Esophagus squamous epithelium (tissue), 5 donors: ENCODE measurements at places on chromosomes 1 and 21.

DNA sequence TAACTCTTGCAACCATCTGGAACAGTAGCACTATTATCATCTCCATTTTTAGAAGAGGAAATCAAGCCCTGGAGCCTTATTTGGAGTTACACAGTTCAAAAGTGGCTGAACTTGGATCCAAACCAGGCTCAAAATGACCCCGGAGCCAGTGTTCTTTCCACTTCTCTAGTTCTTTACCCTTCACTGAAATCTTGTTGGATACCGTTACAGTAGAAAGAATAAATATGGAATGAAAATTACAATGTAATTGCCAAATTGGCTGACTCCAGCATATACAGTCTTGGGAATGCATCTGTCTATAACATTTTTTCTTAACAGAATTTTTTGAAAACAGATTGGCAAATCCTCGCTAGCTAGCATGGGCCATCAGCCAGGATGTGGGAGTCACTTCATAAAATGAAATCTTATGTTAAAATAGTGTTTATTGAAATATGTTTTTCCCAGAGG lies 261.4 kb downstream of the CTH start:
- DNase-seq = no peak

- DNase-seq = no peak
Measured at GRCh38 chr1:236075848-236076247, 11.0 kb upstream of the NID1 start.

GRCh38 chr1:30488324-30488913 lies 235.0 kb downstream of the MATN1 start:
- no peak for DNase-seq

GRCh38 chr1:47216278-47217059 lies 15.6 kb downstream of the TAL1 start:
- DNase-seq = no peak

GRCh38 chr1:58621391-58621790 lies 44.3 kb upstream of the TACSTD2 start:
- DNase-seq = no peak

GRCh38 chr1:151762941-151763921 lies at the start of gene MRPL9:
Gene MRPL9, minus strand, starts transcription at chr1:151763496. Its CDS starts 17 bp downstream, at chr1:151763479.
- no peak for DNase-seq

- no peak for DNase-seq
Measured at GRCh38 chr1:1019122-1019999, 559 bp upstream of the AGRN start.

GRCh38 chr1:227729881-227730629 lies 5.0 kb downstream of the JMJD4 start:
- DNase-seq = no peak

DNA sequence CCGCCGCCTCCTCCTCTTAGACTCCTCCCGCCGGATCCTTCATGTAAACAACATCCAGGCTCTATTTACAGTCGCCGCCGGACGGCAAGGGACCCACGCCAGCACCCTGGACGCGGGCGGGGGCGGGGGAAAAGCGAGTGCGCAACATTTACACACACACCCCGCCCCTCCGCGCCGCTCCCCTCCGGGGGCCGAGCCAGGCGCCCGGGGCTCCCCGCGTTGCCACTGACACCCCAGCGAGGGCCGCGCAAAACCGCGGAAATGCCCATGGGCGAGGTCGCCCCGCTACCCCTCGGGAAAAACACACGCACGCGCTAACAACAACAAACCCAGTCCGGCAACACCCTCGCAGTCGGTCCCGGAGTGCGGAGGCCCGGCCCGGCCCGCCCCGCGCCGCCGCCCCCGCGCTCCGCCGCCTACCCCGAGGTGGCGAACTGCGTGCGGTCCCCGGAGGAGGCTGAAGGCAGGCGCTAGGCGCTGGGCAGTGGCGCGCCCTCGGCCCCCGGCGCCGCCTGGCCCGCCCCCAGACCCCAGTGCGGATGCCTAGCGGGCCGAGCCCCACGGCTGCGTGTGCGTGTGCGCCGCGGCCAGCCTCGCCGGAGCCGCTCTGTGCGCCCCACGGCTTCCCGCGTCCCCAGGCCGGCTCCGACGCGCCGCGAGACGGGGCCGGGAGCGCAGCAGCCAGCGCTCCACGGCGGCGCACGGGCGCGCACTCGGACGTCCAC lies 81.1 kb upstream of the AK4 start:
- peak; percentile 66 for DNase-seq

- no peak for DNase-seq
Measured at GRCh38 chr21:44962403-44962966, 22.7 kb downstream of the SLX9 start.

DNA sequence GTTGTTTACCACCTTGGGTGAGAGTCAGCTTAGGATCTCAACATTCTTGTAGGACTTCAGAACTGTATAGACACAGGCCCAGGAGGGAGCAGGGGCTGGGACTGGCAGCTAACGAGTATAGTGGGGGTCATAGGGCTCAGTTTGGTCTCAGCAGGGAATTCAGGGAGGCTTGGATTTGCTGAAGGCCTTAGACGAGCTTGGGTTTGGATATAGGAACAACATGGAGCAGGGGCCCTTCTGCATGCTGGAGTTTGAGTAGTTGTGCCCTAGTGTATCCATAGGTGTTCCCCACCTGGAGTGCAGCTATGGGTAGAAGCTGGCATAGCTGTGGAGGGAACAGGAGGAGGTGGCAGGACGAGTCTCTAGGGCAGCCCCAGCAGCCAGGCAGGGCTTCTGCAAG lies 63.4 kb upstream of the MAP1LC3C start:
- no peak for DNase-seq

- DNase-seq = no peak
Measured at GRCh38 chr1:205680073-205680851, at the start of gene SLC45A3. Gene SLC45A3, minus strand, starts transcription at chr1:205680509. Its CDS starts 15,853 bp downstream, at chr1:205664656.

DNA sequence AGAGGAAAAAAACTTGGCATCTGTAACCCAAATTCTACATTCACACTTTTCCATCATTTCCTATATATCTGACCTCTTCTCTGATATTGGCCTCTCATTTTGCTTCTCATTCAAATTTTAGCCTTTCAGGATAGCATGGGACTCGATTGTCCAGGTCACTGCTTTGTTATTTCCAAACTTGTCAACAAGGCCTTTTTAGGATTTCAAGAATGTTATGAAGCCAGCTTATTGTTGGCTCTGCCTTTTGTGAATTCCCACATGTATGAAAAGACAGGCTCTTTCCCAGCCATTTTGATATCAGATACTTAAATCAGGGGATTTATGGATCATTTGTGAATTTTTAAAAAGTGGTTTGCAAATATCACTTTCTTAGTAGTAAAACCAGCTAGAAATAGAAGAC lies 663.5 kb downstream of the NCAM2 start:
- no peak for DNase-seq

GRCh38 chr1:97461782-97462181 lies 459.1 kb downstream of the DPYD start:
- DNase-seq = no peak

DNA sequence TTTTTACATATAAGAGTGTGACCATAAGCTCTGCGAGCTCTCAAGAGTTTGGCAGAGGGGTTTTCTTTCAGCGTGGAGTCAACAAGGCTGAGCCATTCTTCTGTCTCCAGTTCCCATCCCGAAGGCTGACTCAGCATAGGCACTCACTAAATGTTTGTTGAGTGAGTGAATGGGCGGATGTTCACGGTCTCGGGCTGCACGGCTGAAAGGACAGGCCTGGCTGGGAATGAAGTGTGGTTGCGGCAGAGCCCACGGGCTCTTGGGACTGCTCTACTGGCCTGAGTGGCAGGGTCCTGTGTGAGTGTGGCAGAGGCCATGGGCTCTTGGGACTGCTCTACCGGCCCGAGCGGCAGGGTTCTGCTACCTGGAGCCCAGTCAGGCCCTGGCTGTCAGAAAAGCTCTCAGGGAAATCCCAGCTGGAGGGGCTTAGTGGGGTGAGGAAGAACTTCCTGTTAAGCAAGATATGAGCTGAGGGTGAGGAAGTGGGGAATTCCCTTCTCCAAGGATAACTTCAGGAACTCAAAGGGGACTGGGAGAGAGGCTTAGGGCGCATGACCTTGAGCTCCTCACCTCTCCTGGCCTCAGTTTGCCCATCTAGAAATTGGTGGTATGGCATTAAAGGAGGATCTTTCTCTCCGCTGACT lies 56.6 kb upstream of the C1orf174 start:
- no peak for DNase-seq

DNA sequence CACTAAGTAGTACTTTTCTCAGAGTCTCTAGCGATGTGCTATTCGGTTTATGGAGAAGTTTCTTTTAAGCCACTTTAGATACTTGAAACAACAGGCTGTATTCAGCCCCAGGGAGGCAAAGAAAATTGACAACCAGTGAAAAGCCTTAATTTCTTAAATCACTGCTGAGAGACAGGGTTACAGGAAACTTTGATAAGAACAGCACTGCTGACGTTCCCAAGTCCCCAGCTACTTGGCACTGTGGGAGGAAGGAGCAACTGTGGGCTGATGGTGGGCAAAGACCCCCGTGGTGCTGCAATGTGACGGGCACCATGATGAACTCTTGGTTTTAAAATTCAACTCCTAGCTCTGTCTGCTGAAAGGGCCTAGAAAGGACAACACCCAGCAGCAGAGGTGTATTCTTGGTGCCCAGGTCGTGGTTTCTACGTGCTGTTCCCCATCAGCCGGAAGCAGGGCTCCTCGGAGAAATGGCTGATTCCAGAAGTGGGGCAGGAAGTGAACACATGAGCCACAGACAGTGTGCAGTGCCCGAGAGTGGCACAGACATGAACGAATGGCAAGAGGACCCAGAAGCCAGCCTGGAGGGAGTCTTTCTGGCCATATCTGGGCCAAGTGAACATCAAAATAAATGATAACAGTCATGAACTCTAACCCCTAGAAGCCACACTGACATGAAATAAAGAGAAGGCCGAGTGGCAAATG lies 5.3 kb downstream of the PTTG1IP start:
- no peak for DNase-seq

GRCh38 chr1:8563944-8564537 lies 246.1 kb downstream of the SLC45A1 start:
- no peak for DNase-seq

DNA sequence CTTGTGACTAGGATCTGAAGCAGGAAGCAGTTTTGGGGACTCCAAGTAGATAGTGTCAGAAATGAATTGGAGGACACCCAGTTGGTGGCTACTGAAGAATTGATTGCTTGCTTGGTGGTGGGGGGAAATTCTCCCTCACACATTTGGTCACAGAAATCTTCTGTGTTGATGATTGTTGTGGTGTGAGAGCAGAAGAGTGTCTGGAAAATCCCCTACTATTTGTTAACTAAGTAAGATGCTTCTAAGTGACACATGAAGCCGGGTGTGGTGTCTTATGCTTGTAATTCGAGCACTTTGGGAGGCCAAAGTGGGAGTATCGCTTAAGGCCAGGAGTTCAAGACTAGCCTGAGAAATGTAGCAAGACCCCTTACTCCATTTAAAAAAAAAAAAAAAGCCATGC lies 22.5 kb upstream of the IPP start:
- no peak for DNase-seq

- DNase-seq = no peak
Measured at GRCh38 chr1:175978476-175978875, 228.6 kb downstream of the COP1 start.

DNA sequence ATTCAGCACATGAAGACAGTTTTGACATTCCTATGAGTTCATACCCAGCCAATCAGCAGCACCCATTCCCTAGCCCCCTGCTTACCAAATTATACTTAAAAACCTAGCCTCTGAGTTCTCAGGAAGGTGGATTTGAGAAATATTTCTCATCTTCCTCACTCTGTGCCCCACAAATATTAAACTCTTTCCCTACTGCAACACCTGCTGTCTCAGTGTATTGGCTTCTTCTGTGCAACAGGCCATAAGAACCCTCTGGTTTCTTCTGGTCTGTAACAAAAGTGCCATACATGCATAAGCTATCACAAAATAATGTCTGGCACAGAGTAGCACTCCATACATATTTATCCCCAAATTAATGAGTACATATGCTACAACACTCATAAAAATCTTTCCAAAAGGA lies 387.4 kb upstream of the CAMK1G start:
- no peak for DNase-seq

GRCh38 chr1:200959411-200959921 lies 64.0 kb downstream of the KIF21B start:
- no peak for DNase-seq

- DNase-seq = no peak
Measured at GRCh38 chr1:43373066-43373940, 5.5 kb upstream of the ELOVL1 start.

GRCh38 chr1:239831577-239832355 lies 259.9 kb upstream of the FMN2 start:
- no peak for DNase-seq

- no peak for DNase-seq
Measured at GRCh38 chr1:101188331-101188730, 48.5 kb upstream of the S1PR1 start.

- DNase-seq = no peak
Measured at GRCh38 chr1:246450611-246451251, 56.3 kb downstream of the SMYD3 start.

DNA sequence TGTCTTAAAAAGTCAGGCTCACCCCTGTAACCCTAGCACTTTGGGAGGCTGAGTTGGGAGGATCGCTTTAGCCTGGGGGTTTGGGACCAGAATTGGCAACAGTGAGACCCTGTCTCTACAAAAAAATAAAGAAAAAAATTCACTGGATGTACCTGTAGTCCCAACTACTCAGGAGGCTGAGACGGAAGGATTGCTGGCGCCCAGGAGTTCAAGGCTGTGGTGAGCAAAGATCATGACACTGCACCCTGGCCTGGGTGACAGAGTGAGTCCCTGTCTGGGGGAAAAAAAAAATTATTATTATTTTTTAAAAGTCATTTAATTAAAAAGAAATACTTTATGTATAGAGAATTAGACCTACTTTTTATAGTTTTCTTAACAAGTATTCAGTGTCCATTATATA lies 47.1 kb downstream of the ZMYM4 start:
- no peak for DNase-seq

DNA sequence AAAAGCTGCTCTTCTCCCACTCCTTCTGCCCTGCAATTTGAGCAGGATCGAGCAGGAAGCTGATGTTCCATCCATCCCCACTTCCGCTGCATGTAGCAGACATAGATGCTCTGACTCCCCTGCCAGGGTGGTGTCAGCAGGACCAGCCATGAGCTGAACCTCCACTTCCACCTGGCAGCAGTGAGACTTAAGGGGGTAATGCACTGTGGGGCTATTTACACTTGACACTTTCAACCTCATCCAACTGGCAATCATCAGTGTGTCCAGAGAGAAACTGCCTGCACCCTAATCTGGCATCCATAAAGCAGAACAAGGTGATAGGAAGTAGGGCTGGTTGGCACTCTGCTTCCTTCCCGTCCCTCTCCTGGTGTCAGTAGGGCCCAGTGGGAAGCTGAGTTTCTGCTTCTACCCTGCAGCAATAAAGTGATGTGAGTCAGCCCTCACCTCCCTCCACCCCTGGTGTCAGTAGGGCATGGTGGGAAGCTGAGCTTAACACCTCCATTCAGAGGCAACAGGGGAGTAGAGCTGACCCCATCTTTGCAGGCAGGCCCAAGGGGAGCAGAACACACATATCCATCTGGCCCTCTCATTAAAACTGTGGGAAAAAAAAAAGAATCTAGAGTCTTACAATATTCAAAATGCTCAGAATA lies 272.3 kb downstream of the PTPRU start:
- no peak for DNase-seq

DNA sequence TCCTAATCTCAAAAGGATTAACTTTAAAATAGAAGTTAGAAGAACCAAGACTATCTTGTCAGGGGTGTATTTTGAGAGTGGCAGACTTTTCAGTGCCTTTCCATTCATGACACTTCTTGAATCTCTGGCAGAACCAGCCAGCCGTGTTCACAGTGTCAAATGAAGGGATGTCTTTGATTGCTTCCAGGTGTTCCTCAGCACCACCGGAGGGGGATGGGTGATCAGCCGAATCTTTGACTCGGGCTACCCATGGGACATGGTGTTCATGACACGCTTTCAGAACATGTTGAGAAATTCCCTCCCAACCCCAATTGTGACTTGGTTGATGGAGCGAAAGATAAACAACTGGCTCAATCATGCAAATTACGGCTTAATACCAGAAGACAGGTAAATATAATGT lies 32.3 kb downstream of the FMO1 start:
- DNase-seq = no peak
